ENCODE measurements at places on chromosomes 7 and 10.

DNA sequence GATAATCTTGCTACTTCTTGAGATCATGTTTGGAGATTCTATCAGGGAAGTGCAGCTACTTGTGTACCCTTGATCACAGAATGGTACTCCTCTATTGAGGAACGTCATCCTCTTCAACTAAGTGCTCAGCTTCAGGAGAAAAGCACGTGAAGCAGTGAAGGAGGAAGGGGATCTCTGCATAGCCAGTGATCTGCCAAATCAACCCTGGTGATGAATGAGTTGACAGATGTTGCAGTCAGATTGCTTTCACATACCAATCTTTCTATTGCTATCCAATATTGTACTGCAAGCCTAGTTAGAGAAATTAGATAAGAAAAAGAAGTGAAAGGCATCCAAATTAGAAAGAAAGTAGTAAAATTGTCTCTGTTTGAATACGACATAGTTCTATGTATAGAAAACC is 309.4 kb downstream of the TWIST1 start:
- no peak for DNase-seq

DNA sequence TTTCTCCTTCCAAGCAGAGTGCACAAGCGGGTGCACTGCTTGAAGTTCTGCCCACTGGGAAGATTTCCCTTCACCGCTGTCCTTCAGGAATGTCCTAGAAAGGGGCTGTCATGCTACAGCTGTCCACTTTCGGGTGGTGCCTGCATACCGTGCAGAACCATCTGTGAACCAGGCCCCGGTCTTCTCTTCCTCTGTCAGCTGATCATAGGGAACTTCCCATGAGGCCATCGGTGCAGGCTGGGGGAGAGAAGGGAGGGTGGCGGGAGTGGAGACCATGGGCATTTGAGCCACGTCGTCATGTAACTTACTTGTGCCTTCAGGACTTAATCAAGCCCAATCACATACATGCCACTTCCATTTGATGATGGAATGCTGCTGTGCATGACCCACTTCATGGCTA is 111.6 kb downstream of the NKX6-2 start:
- no peak for DNase-seq

- DNase-seq = no peak
Observed at GRCh38 chr10:62467527-62467926, 93.4 kb downstream of the ZNF365 start.

GRCh38 chr10:61978965-61979364 is 77.5 kb downstream of the ARID5B start:
- DNase-seq = no peak
